ENCODE measurements at places on chromosomes 6 and 20.

- no peak overlapping the region for H3K4me3 ChIP-seq
- peaks cover 16% of the 10 kb centered on the region for H3K4me1 ChIP-seq
- DNase-seq = peak; percentile 37
- no peak overlapping the region for H3K27ac ChIP-seq
Measured at GRCh38 chr6:165676435-165677068, 13.5 kb upstream of the PDE10A start.

DNA sequence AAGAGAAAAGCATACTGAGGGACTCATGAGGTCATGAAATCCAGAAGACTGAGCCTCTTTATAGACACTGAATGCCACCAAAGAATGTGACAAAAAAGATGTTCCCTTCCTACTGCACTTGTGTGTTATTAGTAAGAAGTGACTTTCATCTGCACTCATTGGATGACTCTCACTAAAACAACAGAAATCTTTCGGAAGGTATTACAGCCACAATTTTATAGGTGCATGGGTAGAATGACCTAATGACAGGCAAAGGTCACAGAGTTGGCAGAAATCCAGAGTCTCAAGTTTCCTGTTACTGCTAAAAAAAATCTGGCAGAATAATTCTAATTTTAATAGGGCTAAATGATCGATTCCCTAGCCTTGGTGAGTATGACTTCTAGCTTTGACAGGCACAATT is 13.3 kb downstream of the PKHD1 start:
- peaks cover 18% of the 10 kb centered on the region for H3K27me3 ChIP-seq
- no peaks in the 10 kb centered on the region for H3K36me3 ChIP-seq
- DNase-seq = no peak
- peaks cover 7% of the 10 kb centered on the region for H3K4me1 ChIP-seq

- no peaks in the 10 kb centered on the region for H3K27me3 ChIP-seq
- no peak overlapping the region for H3K4me3 ChIP-seq
- H3K27ac ChIP-seq = no peak overlapping the region
- DNase-seq = no peak
- peaks cover 10% of the 10 kb centered on the region for H3K4me1 ChIP-seq
- H3K36me3 ChIP-seq = peaks cover 26% of the 10 kb centered on the region
Measured at GRCh38 chr6:111278731-111279130, 191.4 kb downstream of the SLC16A10 start.

- no peaks in the 10 kb centered on the region for H3K36me3 ChIP-seq
Measured at GRCh38 chr6:125233202-125233601, 68.6 kb downstream of the HDDC2 start.

DNA sequence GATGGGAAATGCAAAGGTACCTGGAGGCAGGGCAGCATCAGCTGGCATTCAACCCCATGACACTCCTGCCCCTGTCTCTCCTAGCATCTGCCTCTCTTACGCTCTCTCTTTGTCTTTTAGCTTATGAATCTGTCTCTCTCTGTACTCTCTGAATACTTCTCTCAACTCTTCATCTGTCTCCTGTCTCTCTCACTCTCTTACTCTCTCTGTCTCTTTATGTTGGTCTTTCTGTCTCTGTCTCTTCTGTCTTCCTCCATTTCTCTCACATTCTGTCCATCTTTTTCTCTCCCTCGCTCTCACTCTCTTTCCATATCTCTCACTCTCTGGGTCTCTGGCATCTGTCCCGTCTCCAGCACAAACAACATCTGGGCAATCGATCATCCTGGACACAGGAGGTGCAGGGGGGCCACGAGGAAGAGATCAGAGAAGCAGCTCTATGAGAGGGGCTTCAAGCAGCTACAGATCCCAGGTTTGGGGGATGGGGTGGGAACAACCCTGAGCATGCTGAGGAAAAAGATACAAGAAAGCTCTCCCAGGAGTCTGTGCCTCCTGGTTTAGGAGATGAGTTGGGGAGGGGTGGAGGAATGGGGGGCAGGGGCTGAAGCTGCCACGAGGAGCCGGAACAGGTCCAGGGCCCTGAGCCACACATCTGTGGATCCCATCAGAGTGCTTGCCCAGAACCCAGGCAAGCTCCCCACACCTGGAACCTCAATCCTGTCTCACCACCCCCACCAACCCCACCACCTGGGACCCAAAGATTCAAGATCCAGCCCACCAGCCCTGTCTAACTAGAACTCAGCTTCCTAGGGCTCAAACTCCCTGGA is 2.4 kb downstream of the COL11A2 start:
- DNase-seq = no peak
- H3K4me1 ChIP-seq = peaks cover 20% of the 10 kb centered on the region
- H3K27me3 ChIP-seq = peaks cover 57% of the 10 kb centered on the region
- H3K4me3 ChIP-seq = no peak overlapping the region
- no peak overlapping the region for H3K27ac ChIP-seq
- peaks cover 14% of the 10 kb centered on the region for H3K36me3 ChIP-seq
